ENCODE measurements at places on chromosomes 6 and 20.

GRCh38 chr6:36129941-36130666 is at the start of gene MAPK13:
TSS of gene MAPK13 (plus strand) at chr6:36130513. CDS start at chr6:36130583, 70 bp downstream.
- no peak for DNase-seq

- no peak for DNase-seq
These were observed 29.7 kb upstream of the AFDN start for GRCh38 chr6:167797011-167797471.

DNA sequence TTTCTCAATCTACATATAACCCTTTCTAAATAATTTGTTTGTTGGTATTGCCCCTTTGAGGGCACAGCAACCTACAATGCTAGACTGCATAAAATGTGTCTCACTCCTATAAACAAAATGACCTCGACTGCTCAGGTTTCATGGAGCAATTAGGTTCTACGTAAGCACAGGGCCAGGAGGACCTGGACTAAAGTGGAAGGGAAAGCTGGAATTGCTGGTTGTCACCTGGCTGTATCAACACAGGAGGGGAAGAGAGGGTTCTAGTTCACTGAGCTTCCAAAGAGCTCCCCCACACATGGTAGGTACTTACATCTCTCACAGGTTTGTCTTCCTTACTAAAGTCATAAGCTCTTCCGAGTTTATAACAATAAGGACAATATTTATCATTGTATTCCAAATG is 51.0 kb downstream of the NCOA6 start:
- DNase-seq, result no peak

- DNase-seq, result no peak
These were observed at the start of gene SLC17A3 for GRCh38 chr6:25874118-25874517. TSS of gene SLC17A3 (minus strand) at chr6:25874243. CDS start at chr6:25868387, 5,856 bp downstream.

- no peak for DNase-seq
These were observed 55.5 kb downstream of the REV3L start for GRCh38 chr6:111427341-111428116.

DNA sequence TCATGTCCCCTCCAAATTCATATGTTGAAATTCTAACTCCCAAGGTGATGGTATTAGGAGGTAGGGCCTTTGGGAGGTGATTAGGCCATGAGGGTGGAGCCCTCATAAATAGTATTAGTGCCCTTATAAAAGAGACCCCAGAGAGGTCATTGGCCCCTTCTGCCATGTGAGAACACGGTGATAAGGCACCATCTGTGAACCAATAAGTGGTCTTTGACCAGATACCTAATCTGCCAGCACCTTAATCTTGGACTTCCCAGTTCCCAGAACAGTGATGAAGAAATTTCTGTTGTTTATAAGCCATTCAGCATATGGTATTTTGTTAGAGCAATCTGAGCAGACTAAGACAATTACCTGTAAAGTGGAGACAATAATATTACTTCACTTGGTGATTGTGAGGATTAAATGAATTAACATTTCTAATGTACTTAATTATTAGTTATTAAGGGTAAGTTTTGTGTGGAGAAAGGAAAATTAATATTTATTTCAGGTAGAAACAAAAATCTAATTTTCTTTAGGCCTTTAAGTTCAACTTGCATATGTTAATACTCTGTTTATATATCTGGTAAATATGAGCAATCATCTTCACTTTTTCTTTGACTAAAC is 7.1 kb downstream of the RNF182 start:
- DNase-seq, result no peak

DNA sequence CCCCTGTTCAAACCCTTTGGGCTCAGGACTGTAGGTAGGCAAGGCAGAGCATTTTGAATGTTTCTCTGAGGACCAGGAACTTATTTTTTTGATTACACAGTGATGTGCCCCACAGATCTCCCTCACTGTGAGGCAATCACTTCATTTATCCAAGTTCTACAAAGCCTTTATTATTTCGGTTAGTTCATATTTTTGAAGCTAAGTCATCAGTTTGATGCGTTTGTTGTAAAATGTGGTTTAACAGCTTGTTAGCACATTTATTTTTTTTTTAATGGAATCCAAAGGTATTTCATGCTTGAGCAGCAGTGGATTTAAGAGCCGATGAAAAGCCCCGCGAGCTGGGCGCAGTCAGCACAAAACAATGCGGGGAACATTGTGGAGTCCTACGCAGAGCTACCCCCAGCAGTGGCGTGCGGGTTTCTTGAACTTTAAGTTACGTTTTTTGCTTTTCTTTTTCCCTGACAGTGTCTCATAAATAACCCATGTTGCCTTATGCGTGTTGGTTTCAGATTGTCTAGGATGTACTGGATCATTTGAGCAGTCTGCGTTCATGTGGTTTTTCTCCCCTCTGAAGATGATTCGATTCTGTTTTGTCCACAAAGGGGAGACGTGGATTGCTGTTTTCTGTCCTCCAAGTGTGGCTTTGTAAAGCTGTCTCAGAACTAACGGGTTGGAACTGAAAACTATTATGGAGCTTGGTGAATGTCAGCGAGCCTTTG is 233.6 kb upstream of the BMP2 start:
- no peak for DNase-seq

GRCh38 chr20:48683467-48684175 is 144.2 kb downstream of the PREX1 start:
- DNase-seq, result no peak

GRCh38 chr6:70651326-70651905 is 16.3 kb upstream of the SMAP1 start:
- peak; percentile 74 for DNase-seq

GRCh38 chr6:50185006-50185405 is 135.3 kb upstream of the DEFB112 start:
- no peak for DNase-seq

- DNase-seq, result no peak
These were observed 118.3 kb downstream of the SLX4IP start for GRCh38 chr20:10553326-10553984.

- no peak for DNase-seq
These were observed 11.2 kb downstream of the PPP1R14C start for GRCh38 chr6:150153905-150154492.

- no peak for DNase-seq
These were observed 91.6 kb downstream of the SLC22A3 start for GRCh38 chr6:160439751-160440150.

- DNase-seq, result no peak
These were observed 19.0 kb upstream of the EXOC2 start for GRCh38 chr6:711925-712324.

All from activated T-helper 2 cell treated with anti-CD3 and anti-CD28 coated beads, Interferon-gamma antibody, Interleukin-2, Interleukin-4, amounts not matched to agents 10 μg/mL and 5 μg/mL and 100 μg/mL, durations not matched to agents 14 hours and 24 hours and 36 hours (primary cell).